ENCODE measurements at places on chromosomes 6 and 20.

GRCh38 chr6:133648581-133648980 is 240.3 kb upstream of the TCF21 start:
- DNase-seq = no peak

- no peak for DNase-seq
Observed at GRCh38 chr6:3333263-3333662, 74.5 kb downstream of the PSMG4 start.

DNA sequence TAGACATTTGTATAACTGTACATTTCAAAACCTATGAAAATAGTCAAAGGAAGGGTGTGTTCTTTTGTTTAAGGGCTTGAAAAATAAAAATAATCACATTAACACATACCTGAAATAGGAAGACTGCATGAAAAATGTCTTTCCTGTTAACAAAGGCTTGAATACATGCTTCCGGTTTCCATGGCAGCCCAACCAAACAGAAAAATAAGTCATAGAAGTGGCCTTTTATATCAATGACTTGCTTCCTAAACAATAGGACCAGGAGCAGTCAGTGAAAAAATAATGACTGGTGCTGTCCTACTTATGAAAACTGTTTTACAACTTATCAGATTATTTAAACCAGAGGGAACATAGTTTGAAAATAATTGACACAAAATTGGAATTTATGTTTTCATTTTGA is 412.6 kb upstream of the PLCB4 start:
- DNase-seq = no peak

- DNase-seq = no peak
Observed at GRCh38 chr6:38909015-38909730, 139.4 kb upstream of the GLP1R start.

- no peak for DNase-seq
Observed at GRCh38 chr20:24678351-24679106, 209.1 kb downstream of the SYNDIG1 start.

DNA sequence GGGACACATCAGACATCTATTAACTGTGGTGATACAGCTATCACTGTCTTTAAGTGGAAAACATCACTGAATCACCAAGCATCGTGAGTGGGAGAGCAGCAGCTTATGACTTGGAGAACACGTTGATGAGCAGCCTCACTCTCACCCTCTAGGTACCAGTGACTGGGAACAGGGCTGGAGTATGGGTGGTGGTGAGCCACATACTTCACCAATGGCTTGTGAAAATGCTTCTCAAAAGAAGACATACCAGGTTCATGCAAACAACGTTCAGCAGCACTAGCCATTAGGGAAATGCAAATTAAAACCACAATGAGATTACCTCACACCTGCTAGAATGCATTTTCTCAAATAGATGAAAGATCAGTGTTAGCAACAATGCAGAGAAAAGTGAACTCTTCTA is 25.3 kb downstream of the SNX5 start:
- DNase-seq = no peak

- no peak for DNase-seq
Observed at GRCh38 chr6:10809098-10809497, 29.2 kb downstream of the MAK start.

- no peak for DNase-seq
Observed at GRCh38 chr6:150175586-150176151, 32.8 kb downstream of the PPP1R14C start.

DNA sequence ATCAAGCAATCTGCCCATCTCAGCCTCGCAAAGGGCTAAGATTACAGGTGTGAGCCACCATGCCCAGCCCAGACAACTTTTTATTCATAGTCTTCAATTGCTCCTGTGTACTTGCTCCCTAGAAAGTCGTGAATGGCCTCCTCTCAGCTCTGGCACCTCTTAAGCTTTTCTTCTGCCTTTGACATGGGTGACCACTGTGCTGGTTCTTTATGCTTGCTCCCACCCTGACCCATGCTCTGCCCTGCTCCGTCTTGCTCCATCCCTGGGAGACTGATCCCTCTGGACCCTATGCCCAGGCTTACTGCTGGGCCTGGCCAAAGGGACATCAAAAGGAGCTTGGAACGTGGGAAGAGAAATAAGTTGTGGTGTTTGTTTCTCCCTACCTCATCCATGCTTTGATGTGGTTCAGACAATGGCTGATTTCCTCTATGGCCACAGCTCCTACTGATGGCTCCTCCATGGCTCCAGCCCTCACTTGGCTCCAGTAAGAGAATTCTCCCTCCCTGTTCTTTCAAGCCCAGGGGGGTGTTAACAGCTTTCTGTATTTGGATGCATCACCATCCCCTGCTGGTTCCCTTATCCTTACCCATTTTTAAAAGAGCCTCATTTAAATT is 7.7 kb upstream of the TREM2 start:
- no peak for DNase-seq

DNA sequence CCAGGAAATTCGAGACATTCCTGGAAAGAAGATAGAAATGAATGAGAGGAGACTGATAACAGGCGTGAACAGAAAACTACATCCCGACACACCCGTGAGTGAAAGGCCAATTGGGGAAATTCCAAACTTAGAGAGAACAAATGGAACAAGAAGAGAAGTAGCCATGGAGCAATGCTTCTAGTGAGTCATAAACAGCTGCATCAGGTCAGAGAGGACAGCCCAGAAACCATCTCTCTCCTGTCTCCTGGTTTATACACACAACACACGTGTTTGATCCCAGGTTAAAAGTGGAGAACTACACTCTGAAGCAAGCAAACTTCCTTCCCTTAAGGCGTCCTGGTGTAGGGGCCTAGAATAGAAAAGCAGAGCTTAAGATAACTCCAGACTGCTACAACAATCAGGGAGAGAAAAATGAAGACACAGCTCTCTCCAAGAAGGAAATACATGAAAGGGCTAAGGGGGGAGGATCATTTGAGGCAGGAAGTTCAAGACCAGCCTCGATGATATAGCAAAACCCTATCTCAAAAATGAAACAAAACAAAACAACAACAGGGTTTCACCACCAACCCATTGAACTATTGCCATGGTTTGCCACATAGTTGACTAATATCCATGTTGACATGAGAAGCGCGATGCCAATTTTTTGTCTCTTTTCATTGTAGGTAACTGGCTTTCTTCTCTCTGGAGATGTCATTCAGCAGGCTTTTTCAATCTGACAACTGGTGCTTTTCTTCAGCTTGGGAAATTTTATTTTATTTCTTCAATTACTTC is 26.9 kb downstream of the NRN1 start:
- peak; percentile 80 for DNase-seq

GRCh38 chr6:44738601-44739146 is 351.2 kb downstream of the CDC5L start:
- DNase-seq = peak; percentile 71

DNA sequence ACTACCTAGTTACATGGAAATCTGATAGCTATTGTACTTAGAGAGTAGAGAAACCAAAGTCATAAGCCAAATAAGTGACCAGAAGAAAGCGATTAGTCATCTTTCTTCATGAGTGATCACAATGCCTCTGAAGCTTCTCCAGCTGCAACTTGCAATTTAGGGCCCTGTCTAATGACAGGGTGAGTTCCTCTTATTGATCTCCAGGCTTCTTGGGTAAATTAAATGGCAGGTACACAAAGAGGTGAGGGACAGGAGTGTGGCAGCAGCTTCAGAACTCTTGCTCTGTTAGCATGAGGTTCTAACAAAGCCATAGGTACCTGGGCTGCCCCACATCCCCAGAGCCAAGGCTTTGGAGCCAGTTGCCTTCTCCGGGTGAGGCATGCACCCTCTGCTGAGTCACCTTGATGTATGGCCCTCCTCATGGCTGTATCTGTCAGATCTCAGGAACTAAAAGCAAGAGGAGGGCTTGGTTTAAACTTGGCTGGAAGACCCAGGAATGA is 60.8 kb downstream of the PRDM1 start:
- peak; percentile 50 for DNase-seq

GRCh38 chr6:3349388-3350251 is 90.9 kb downstream of the PSMG4 start:
- DNase-seq = no peak

DNA sequence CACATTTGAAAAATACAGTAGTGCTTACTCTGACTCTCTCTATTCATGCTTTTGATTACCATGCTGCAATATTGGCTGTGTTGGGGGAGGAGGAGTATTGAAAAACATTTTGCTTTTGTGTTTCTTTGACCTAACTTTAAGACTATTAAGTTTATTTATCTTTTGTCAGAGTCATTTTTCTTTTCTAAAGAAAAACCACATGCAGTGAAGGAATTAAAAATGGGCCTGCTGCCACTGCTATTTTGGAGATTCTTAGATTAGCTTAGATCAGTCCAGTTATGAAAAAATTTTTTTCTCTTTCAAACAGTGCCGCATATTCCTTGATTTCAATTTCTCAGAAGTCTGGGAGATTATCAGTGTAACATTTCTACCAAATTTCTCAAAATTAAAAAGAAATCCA is 36.1 kb downstream of the BCKDHB start:
- DNase-seq = no peak

DNA sequence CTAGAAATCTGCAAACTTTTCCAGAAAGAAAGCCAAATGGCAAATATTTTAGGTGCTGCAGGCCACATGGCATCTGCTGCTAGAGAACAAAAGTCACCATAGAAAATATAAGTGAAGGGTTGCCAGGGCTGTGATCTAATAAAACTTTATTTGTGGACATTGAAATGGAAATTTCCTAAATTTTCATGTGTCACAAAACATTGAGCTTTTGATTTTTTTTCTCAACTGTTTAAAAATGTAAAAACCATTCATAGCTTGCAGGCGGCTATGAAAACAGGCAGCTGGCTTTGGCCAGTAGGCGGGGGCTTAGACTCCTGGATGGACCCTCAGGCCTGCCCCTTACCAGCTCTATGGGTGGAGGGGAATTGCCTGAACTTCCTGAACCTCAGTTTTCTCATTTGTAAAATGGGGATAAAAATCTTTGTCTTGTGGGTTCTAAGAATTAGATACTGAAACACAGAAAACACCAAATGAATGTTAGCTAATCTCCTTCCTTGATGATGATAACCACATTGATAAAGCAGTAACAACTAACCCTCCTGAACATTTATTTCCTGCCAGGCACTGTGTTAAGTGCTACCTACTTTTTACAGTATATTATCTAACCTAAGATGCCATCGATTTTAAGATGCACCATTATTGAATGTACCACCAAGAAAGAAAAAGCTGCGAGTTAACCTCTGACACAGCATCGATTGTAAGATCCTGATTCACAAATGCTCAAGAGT is 85.5 kb downstream of the SLC22A23 start:
- no peak for DNase-seq

- no peak for DNase-seq
Observed at GRCh38 chr6:166955121-166955864, 1.1 kb downstream of the RNASET2 start.

DNA sequence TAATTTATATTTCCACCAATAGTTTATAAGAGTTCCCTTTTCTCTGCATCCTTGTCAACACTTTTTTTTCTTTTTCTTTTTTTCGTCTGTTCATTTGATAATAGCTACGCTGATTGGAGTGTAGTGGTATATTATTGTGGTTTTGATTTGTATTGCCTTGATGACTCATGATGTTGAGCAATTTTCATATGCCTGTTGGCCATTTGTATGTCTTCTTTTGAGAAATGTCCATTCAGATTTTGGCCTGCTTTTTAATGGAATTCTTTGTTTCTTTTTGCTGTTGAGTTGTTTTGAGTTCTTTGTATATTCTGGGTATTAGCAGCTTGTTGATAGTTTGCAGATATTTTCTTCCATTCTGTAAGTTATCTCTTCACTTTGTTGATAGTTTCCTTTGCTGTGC is 773.4 kb downstream of the KIF16B start:
- DNase-seq = no peak

DNA sequence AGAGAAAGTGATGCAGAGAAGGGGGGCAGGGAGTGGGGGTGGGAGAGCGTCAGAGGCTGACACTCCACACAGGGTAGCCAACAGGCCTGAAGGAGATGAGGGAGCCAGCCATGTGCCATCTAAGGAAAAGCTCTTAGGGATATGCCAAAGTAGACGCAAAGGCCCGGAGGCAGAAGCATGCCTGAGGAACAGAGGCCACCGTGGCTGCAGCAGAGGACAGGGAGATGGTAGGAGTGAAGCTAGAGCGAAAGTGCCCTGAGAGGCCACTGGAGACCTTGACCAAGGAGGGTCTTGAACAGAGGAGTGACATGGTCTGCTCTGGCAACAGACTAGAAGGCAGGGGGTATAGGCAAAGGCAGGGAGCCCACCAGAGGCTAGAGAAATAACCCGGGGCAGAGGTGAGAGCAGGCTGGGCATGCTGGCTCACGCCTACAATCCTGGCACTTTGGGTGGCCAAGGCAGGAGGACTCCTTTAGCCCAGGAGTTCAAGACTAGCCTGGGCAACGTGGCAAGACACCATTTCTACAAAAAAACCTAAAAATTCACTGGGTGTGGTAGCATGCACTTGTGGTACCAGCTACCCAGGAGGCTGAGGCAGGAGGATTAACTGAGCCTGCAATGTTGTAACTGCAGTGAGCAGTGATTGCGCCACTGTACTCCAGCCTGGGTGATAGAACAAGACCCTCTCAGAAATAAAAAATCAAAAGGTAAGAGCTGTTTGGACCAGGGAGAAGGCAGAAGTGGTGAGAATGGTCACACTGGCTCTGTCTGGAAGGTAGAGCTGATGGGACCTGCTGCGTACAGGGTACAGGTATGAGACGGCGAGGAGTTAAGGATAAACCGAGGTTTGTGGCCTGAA is 6.3 kb downstream of the RRBP1 start:
- no peak for DNase-seq

DNA sequence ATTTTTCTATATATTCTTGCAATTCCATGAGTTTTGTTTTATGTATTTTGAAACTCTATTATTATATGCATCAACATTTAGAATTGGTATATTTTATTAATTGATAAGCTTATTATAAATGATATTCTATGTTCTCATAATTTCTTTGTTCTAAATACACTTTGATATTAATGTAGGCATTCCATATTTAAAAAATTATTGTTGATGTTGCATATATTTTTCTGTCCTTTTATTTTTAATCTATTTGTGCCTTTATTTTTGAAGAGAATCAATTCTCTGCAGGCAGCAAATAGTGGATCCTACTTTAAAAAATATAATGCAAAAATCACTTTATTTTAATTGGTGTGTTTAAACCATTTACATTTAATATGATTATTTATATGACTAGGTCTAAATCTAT is 29.6 kb downstream of the SIRPD start:
- no peak for DNase-seq

Data from AG20443 (cell line).